ENCODE measurements at places on chromosomes 4 and X.

DNA sequence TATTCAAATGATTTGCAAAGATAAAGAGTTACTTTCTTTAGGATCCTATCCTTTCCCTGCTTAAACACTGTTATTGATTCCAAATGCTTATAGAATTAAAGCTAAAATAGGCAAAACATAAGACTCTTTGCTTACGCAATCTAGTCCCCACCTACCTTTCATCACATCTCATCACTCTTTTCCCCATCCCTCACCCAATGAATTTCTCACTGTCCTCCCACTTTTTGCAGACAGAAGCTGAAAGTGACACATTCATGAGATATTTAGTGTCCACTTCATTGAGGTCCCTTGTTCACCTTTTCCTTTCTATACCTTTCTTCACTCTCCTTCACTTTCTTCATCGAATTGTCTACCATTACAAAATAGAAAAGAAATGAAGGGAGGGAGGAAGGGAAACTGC is 424 bp downstream of the SATL1 start:
- no peak for DNase-seq

DNA sequence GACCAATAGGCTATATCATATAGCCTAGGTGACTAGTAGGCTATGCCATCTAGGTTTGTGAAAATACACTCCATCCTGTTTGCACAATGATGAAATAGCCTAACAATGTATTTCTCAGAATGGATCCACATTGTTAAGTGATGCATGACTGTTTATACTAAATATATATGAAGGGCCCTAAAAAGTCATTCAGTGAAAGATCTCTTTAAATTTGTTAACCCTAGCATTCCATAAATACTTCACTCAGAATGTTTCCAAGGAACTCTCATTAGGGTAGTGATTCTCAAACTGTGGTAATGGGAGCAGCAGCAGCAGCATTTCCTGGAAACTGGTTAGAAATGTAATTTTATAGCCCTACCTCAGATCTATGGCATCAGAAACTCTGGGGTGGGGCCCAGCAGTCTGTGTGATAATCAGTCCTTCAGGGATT is 74.9 kb downstream of the PRRG1 start:
- no peak for DNase-seq

DNA sequence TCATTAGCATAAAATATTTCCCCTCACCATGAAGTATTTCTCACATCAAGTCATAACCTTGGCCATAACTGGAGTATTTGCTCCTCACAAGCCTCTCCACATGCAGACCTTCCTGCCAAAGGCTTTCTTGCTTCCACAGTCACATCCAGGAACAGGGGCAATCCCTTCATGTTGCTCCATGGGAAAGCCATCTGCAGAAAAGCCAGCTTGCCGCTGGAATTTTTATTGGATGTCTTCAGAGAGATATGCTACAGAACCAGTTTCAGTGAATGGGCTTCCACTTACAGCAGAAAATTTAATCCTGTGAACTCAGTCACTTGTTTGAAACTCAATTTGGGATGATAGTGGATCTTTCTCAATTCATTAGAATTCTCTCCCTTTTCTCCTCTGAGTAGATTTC is 3.2 kb upstream of the CDKN2AIP start:
- DNase-seq = no peak

DNA sequence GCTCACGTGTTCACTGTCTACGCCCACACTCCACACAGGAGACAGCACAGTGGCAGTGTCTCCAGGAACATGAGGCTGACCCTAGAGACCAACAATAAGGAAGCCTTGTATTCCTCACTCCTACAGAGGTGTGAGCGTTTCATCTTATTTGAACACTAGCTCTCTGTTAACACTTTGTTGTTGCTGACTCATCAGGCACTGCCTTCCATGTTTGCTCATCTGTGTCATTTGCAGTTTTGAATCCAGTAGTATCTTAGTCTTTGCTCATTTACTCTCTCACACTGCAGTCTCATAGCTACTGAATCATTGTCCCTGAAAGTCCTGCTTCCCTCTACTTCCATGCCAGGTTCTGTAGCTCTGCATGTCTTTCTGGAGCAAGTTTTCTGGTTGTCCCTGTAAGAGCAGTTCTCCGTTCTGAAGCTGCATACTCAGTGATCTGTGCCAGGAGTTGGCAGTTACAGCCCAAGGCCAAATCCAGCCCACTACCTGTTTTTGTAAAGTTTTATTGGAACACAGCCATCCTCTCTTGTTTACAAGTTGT is 80.3 kb upstream of the DCLK2 start:
- peak; percentile 38 for DNase-seq

DNA sequence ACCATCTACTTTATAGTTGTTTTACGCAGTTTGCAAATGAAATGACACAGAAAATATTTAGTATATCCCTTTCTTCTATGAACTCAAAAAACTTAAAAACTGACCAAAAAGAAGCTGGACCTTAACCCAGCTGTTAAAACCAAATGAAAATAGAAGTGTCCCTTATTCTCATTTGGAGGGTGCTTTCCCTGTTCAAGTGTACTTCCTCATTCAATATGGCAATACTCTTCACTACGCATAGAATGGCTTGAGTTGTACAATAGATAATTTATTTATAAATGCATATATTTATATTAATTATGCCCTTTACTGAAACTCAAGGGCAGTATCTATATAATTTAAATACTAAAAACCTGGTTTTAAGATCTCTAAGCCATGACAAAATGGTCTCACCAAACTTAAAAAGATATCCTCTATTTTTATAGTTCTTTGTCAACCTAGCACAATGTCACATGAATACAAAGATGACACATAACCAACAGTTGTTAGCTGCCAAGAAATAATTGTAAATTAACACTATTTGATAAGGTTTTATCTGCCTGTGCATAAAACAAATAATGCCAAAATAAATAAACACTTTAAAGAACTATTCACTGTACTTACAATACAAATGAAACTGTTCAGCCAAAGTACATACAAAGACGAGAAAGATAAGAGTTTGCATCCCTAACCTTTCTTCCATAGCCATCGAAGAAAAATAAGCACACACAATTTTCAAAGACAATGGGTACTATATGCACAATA is 25.2 kb downstream of the YTHDC1 start:
- DNase-seq = no peak

- peak; percentile 79 for DNase-seq
These were observed 10.5 kb downstream of the ACSL1 start for GRCh38 chr4:184815046-184815877.

DNA sequence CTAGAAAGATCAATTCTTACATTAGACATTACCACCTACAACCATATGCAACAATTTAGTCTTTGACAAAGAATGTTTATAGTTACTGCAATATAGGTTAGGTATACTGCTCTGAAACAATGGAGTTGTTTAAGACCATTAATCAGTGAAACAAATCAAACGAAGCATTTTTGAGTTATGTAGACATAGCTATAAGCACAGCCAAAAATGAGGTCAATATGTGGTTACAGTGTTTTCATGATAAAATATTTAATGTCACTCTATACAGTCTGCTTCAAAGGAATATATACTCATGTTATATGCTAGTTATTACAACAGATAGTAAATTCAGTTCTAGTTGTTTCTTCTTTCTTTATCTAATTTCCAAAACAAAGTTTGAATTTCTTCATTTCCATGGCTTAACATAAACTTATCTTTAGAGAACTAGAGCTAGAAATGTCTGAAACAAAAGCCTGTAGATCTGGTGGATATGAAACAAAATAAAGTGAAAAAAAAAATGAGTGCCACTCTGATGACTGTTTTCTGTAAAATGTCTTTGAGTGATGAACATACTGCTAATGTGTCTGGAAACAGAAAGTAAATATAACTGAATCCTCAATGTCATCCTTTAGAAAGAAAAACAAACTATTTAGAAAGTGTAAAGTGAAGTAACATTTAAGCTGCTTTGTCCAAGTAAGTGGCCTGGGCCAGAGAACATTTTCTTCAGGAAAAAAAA is 809.0 kb downstream of the FAT4 start:
- no peak for DNase-seq

- DNase-seq = no peak
These were observed 4.7 kb upstream of the SRPK3 start for GRCh38 chrX:153776120-153776599.

DNA sequence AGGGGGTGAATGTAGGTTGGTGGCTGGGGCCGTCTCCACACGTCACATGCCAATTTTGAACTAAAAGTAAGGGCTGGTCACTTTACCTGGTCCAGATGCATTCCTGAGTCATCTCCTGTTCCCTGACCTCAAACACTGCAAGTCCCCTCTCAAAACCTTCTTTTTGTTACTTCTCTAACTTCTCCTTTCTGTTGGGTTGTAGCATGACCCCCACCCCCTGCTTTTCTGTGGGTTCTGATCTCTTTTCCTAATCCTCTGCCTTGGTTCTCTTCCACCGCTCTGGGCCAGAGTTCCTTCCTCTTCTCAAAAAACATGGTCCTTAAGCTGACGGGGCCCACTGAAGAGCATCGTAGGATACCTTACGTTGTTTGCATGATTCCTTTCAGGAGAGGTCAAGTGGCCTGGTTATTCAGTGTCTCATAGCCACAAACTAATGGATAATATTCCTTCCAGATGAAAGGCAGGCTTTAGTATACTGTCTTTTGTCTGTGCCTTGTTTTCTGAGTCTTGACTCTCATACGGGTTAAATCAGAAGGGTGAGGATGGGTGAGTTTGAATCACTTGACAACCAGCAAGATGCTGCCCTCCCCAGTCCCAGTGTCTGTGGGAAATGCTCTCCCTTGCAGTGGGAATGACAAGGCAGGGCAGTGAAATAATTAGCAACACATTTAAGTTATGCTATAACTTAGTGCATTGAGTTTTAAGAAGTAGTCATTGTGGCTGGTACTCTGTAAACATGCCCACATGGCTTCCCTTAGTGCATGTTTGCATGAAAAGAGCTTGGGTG is 15.1 kb downstream of the SMS start:
- no peak for DNase-seq

GRCh38 chrX:120251471-120252011 is 929 bp downstream of the ZBTB33 start:
- DNase-seq = peak; percentile 43

DNA sequence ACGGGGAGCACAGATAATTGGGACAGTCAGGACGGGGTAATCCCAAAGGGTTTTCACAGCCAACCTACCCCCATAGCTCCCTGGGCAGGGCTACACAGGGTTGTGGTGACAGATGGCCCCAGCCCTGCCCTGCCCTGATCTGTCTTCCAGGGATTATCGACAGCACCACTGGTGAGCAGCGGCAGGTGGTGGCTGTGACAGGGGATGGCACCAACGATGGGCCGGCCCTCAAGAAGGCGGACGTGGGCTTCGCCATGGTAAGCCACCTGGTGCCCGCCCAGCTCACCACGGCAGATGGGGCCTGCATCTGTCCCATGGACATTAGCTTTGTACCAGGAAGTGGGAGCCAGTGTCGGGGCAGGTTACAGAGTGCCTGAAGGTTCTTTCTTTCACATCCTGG is 39.3 kb downstream of the ATP2B3 start:
- no peak for DNase-seq

DNA sequence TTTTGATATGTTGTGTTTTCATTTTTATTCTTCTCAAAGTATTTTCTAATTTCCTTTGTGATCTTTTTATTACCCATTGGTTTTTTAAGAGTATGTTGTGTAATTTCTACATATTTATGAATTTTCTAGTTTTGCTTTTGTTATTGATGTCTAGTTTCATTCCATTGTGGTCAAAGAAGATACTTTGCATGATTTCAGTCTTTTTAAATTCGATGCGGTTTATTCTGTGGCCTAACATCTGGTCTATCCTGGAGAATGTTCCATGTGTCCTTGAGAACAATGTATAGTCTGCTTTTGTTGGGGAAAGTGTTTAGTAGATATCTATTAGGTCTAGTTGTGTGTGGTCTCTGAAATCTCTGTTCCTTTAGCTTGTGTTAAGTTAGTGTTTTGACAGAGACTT is 46.2 kb downstream of the PPEF1 start:
- DNase-seq = no peak

DNA sequence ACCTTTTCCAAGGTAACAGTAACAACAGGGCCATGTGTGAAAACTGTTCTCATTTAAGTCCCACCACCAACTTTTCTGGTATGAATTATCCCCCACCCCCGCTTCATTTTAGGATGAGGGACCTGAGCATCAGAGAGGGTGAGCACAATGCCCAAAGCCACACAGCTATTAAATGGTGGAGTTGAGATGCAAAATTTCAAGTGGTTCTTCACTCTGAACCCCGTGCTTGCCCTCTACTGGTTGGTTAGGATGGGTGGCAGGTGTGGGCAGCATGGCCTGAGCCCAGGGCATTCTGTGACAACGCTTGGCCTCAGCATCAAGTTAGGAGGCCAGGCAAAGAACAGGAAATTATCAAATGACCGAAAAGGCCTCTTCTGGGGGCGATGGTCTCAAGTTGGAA is 33.5 kb downstream of the MED28 start:
- DNase-seq = no peak

- no peak for DNase-seq
These were observed 60.1 kb downstream of the WFS1 start for GRCh38 chr4:6329478-6330383.

- no peak for DNase-seq
These were observed 11.3 kb downstream of the GC start for GRCh38 chr4:71772592-71772991.

- peak; percentile 54 for DNase-seq
These were observed 74.6 kb downstream of the MXRA5 start for GRCh38 chrX:3271834-3272186.

GRCh38 chr4:20084488-20084887 is 167.2 kb upstream of the SLIT2 start:
- DNase-seq = no peak

DNA sequence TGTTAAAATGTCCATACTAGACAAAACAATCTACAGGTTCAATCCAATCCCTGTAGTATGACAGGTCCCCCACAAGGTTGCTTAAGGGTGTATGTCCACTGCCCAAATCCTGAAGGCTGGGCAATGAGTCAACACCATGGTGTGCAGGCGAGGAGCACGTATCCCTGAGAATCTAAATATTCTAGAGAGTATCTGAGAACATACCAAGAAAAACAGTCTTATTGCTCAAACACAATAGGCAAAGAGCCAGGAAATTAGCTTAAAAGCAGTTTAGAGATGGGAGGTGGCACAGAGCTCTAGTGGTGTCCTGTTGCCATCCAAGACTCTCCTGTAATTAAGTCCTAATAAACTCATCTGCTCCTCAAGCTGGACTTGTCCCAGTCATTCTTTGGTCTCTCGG is 37.0 kb downstream of the RCHY1 start:
- DNase-seq = no peak

DNA sequence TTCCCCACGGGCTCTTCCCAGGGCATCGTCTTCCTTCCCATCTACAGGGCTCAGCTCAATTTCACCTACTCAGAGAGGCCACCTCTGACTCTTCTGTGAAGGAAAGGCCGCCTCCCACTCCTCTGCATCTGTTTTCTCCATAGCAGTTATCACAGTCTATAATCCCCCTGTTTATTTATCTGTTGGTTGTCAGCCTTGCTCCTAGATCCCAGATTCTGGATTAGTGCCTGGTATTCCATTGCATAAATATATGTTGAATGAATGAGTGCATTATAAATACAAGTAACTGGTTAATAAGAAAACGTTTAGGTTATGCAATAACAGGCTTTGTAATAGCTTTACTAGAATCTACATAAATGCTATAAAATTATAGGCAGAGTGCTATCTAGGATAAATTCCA is 52.9 kb downstream of the NSG1 start:
- no peak for DNase-seq

- DNase-seq = peak; percentile 92
These were observed 14.1 kb upstream of the STX18 start for GRCh38 chr4:4555916-4556315.
